ENCODE measurements at places on chromosomes 2 and 18.

DNA sequence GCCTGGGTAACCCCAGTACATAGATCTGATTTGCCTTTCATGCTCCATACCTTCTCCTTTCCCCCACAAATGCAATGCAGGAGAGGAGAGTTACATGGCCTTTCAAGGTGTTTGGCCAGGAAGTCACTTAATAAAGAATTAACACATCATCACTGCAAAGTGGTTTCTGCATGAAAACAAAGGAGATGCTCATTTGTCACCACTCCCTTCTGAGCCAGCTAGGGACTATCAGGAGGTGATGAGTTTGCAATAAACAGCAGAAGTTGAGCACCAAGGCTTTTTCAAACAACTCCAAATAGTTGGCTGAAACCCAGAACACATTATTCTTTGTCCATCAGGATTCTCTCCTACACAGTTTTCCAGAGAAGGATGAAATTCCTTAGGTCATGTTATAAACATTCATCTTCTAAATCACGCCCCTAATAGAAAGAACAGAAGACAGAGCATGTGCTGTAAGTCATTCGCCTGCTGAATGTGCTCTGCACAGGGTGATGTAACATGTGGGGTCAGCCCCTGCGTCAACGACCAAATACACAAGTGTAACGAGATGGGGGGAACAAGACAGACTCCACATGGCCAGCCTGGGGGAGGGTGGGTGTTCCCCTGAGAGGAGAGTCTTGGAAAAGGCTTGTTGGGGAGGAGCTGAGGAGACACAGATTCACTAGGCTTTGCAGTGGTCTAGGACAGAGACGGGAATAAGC, 87.3 kb upstream of the RMDN2 start:
- DNase-seq: no peak

GRCh38 chr2:231696004-231696367, 12.3 kb upstream of the PTMA start:
- DNase-seq: no peak

DNA sequence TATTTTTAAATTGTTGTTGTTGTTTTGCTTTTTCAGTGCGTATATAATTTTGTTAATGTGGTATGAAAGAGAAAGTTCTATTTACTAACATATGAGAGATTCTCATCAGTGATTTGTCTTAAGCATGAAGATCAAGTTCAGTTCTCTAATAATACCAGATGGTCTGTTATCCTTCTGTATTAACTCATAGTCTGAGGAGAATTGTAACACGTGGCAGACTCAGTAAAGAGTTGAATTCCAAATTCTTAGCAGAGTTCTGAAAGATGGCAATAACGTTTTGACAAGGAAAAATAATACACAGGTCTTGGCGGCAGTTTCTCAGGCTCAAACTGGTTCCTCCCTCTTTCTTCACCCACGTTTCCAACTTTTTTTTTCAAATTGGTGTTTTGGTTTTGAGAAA, 17.2 kb upstream of the COL3A1 start:
- no peak for DNase-seq

DNA sequence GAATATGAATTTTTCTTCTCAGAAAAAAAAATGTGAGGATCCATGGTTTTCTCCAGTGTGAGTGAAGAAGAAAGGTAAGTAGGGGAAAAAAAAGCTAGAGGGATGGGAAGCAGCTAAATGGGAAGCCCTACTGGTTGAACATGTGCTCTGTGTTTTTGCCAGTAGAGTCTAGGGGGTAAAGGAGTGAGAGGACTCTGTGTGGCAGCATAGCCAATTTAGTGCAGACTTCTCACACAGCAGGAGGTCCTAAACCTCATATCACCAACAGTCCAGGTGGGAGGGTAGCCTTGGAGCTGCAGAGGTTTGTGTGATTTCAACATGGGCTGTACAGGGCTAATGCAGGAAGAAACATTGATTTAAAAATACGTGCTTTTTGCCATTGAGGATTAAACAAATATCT, 334.5 kb upstream of the SPHKAP start:
- no peak for DNase-seq

DNA sequence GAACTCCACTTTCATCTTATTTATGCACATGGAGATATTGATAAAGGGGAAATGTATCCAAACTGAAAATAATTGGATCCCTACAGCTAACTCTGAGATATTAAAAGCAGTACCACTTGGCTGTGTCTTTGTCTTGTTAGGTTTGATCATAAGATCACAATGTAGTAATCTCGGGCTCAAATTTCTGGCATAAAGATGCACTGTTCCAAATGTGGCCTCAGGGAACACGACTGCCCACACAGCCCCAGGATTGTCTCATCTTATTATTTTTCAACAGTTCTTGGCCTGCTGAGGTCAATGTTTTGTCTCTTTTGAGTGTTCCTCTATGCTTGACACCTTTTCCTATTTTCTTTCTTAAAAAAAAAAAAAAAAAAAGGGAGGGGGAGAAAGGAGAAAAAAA, 114.1 kb downstream of the GBX2 start:
- no peak for DNase-seq

DNA sequence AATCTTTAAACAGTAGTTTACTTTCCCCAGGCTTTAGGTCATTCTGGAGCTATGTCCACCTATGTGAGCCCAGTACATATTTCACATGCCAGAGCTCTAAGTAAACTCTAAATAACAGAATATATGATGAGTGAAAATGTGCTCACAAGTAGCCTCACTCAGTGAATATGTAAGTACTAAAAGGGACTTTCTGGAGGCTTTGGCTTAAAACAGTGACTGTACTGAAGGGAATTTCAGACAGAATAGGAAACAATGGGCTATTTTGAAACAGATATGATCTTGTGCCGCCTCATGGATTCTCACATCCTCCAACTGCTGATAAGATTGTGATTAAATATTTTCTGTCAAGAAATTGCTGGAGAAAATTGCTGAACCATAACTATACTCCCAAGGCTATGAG, 747.9 kb downstream of the SOCS6 start:
- no peak for DNase-seq

DNA sequence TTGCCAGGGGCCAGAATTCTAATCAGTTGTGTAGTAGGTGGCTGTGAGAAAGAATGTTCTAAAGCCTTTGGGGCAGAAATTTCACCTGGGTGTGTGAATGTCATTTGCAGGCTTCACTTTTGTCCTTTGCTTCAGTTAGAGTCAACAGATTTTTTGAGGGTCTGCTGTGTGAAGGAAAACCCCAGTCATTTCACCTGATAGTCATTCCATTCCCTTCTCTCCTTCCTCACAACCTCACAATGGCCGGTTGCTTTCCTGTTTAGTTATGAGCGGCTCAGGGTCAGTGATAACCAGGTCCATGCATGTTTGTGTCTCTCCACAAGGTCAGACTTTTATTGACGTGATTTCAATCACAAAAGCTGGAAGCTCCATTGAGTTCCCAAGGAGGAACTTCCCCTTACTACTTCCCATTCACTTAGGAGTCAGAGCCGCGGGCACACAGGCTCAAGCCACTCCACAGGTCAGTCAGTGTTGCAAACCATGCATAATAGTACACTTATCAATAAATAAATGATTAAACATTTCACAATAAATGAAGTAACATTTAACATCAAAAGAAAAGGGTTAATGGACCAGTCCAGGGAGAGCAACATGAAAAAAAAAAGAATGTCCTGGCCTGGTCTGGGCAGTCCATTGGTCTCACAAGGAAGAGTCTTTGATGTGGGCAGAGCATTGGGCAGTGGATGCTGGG, 74.3 kb downstream of the NPAS2 start:
- DNase-seq: no peak

GRCh38 chr2:31066086-31066485, 72.2 kb downstream of the GALNT14 start:
- DNase-seq: no peak

DNA sequence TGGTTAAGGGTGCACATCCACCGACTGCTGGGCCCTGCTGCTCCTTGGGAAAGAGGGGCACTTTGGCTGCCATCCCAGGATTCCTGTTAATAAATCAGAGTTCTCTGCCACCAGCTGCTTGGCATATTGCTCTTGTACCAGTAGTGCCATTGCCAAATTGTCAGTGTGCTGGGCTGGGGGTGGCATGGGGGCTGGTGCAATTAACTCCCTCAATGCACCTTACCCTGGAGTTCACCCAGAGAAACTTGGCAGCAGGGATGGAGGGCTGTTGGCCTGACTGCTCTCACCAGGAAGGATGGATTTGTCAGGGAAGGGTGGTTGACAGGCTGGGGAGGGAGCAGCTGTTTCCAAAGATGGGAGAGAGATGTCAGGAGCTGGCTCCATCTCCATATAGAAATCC, 94.6 kb upstream of the SKOR2 start:
- no peak for DNase-seq

GRCh38 chr18:68121308-68121707, 593.6 kb downstream of the TMX3 start:
- no peak for DNase-seq

DNA sequence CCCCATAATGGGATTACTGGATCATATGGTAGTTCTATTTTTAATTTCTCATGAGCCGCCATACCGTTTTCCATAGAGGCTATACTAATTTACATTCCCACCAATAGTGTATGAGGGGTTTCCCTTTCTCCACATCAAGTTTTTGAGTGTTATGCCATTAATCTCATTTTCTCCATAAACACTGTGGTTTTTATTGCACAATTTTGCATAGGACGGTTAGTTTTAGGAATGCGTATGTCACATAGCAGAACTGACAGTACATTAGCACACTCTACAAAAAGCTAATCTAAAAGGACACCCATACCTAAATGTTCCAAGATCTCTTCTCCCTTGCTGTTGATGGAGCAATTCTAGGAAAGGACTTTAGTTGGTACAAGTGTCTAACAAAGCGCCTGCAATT, 32.5 kb downstream of the DARS1 start:
- DNase-seq: peak; percentile 17

DNA sequence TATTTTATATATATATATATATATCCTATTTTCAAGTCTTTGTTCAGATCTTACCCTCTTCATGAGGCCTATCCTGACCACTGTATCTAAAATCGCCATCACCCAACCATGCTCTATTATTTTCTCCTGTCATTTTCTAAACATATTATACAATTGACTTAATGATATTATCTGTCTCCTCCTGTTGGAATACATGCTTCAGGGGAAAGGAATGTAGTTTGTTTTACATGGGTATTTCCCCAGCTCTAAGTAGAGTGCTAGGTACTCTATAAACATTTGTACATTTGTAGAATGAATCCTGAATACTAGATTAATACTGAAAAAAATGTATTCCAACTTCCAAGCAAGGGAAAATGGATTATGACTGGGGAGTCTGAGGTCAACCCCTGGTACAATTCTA, 26.2 kb downstream of the TTC21B start:
- no peak for DNase-seq

GRCh38 chr2:240401781-240402551, 33.5 kb upstream of the GPC1 start:
- no peak for DNase-seq

DNA sequence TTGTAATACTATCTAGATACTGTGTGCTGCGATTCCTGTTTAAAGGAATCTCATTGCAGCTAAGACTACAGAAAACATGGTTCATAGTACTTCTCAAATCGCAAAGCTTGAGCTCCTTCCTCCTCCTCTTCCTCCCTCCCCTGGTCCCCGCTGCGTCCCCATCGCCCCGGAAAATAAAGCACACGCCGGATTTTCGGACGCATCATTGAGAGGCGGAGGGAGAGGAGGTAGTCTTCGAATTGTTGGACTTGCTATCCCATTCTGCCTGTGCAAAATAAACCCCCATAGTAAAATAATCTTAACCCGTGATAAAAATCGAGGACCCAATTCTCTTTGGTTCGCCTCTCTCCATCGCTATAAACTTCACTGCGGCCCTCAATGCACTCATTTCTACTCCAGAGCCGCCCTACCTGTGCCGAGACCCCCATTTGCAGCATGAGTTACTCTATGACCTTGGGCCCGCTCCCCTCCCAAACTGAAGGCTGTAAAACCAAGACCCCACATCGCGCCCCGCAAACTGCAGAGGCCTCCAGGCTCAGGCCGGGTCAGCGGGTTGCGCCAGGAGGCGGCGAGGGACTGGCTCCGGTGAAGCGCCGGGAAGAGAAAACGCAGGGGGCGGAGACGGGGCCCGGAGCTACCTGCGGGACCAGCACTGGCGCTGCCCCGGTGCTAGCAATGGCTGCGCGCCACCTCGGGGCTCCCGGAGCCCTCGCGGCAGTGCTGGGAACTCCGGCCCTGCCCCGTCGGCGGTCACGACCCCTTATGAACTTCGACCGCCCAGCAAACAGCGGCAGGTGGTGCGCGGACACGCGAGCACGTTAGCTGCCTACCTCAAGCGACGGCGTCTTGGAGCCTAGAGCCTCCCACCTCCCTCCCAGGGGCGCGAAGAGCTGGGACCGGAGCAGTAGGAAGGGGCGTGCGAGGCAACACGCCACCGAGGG, 649 bp downstream of the ESCO1 start:
- DNase-seq: peak; percentile 57

DNA sequence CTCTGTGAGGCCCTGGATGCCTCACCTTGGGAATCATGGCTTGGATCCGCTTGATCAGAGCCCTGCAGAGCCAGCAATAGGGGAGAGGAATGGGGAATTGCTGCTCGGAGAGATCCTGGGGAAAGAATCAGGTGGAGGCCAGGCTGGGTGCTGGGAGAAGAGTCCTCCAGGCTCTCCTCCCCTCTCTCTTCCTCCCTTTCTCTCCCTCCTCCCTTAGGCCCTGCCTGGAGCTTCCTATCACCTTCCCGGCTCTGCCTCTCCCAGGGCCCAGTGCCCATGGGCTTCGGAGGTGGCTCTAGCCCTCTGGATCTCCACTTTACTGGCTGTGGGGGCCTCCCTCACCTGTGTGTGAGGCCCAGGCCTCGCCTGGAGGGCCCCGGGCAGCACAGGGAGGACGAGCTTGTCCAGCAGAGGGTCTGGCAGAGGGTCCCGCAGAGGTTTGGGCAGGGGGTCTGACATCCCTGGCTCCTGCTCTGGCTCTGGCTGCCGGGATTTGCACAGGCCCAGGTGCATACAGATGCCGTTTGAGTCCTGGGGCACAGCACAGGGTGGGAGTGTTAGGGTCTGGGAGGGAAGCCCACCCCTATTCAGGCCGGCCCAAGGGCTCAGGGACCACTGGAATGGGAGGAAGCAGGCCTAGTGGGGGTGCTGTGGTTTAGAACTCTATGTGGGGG, 2.6 kb downstream of the SFTPB start:
- no peak for DNase-seq

DNA sequence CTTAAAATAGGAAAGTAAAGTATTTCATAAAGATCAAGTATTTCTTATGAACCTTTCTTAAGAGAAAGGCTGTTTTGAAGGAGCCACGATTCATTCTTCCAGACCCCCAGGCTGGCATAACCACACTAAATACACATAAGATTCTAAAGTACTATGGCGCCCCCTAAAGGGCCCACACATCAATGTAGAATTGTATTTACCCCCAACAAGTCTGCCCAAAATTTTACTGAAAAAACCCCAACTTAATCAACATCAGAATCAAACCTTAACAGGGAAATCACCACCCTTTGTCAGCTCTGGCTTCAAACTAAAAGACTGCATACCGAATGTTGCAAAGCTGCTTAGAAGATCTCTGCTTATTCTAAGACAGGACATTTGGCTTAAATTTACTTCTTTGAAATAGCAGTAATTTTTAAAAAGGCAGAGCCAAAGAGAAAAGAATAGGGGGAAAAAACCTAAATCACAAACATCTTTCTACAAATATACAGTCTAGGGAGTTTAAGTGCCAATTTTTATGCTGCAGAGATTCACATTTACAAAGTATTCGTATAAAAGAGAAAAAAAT, 20.4 kb upstream of the BCL2 start:
- DNase-seq: peak; percentile 87

- DNase-seq: peak; percentile 60
These were observed 4.5 kb downstream of the STK17B start for GRCh38 chr2:196166876-196167275.
